ENCODE measurements at places on chromosomes 12 and 14. TPM values are rescaled to one million over a fixed set of nuclear protein-coding genes. Genes with fewer than 3 reads are reported as not detected.

Gene ASB2
- 19.8 TPM for total RNA-seq

Gene NEUROD4
- total RNA-seq: not detected

Gene ARG2
- total RNA-seq: 19.2 TPM

Gene JDP2
- 1.1 TPM for total RNA-seq

Gene SLC7A8
- total RNA-seq: 5.3 TPM

Gene INHBC
- 0.14 TPM for total RNA-seq

Gene GYS2
- 0.07 TPM for total RNA-seq

Gene AMHR2
- not detected for total RNA-seq

Gene PHETA1
- total RNA-seq: 3.9 TPM

Gene MYO1H
- not detected for total RNA-seq

Gene IL22
- total RNA-seq: not detected

Gene TOMM20L
- total RNA-seq: not detected

Gene FAIM2
- total RNA-seq: 0.05 TPM

Gene MYH7
- total RNA-seq: 0.02 TPM

Gene LRRC9
- total RNA-seq: not detected
